Thoracic aorta (tissue), 2 donors: ENCODE measurements at places on chromosomes 13 and 19. TPM values are rescaled to one million over a fixed set of nuclear protein-coding genes. Genes with fewer than 3 reads are reported as not detected.

GRCh38 chr13:75139291-75139690 is 342.7 kb downstream of the TBC1D4 start:
- DNase-seq: no peak

GRCh38 chr19:5170329-5170745 is 170.3 kb downstream of the PTPRS start:
- DNase-seq: no peak

- DNase-seq: no peak
Observed at GRCh38 chr19:3478409-3479176, 1.7 kb downstream of the SMIM24 start.

The ATP4B gene
- total RNA-seq: 0.85 TPM

The ERICH4 gene
- total RNA-seq: not detected

The PSG7 gene
- total RNA-seq: not detected

The PSG2 gene
- total RNA-seq: not detected

DNA sequence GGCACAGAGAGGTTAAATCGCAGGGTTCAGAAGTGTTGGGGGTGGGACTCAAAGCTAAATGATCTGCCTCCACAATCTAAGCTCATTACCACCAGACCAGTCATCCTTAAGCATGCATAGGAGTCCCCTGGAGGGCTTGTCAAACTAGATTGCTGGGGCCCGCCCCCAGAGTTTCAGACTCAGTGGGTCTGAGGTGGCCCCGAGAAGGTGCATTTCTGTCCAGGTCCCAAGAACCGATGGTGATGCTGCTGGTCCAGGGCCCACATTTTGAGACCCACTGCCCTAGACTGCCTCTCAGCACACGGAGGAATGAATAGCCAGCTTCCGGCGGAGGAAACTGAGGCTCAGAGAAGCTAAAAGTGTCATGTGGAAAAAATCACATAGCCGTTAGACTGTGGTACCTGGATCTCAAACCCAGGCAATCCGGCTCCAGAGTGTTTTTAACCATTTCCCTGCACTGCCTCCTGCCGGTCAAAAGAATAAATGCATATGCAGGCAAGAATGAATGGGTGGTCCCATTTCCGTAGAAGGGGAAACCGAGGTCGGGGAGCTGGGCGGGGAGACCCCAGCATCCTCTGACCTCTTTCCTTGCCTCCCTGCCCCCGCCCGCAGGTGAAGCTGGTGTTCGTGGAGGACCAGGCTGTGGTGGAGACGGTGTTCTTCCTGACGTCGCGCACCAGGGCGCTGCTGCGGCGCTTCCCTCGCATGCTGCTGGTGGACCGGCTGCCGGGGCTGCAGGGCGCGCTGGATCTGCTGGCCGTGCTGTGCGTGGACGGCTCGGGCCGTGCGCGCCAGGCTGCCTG is 23.8 kb downstream of the ZSWIM9 start:
- no peak for DNase-seq

GRCh38 chr13:39375601-39376000 is 227.4 kb downstream of the LHFPL6 start:
- no peak for DNase-seq

The THSD1 gene
- total RNA-seq: 2.7 TPM

The SULT2A1 gene
- not detected for total RNA-seq

GRCh38 chr13:42760951-42761350 is 20.4 kb upstream of the FAM216B start:
- no peak for DNase-seq

The SAFB gene
- total RNA-seq: 101 TPM

The CPAMD8 gene
- 36.4 TPM for total RNA-seq

The RNF225 gene
- total RNA-seq: not detected

The NAXD gene
- total RNA-seq: 24.9 TPM

The AMER2 gene
- not detected for total RNA-seq
